ENCODE measurements at places on chromosomes 1 and 21.

GRCh38 chr1:221306239-221306638 lies 427.0 kb downstream of the HLX start:
- no peak for DNase-seq

DNA sequence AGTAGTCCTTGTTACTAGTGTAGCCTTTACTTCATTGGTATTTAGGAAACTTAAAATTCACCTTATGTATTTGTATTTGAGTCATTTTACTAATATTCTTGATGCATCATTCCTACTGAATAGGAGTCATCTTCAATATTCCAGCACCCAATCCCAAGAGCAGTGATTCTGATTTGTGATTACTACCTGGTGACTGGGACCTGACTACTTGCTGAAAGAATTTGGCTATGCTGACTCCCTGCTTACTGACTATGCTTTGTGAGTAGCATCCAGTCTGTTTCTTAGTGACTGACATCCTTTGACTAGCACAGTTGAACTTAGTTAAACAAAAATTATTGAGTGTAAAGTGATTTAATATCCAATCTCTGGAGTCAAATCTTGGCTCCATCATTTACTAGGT lies 129.9 kb upstream of the NEGR1 start:
- DNase-seq = peak; percentile 64

GRCh38 chr1:57024428-57024827 lies 58.6 kb upstream of the C8B start:
- DNase-seq = no peak

- DNase-seq = no peak
Measured at GRCh38 chr1:29633771-29634170, 397.4 kb downstream of the PTPRU start.

- no peak for DNase-seq
Measured at GRCh38 chr1:189874715-189875435, 602.8 kb downstream of the BRINP3 start.

GRCh38 chr21:20971296-20971921 lies 26.8 kb upstream of the NCAM2 start:
- DNase-seq = peak; percentile 82

GRCh38 chr1:235642011-235642942 lies 7.3 kb downstream of the GNG4 start:
- peak; percentile 9 for DNase-seq

DNA sequence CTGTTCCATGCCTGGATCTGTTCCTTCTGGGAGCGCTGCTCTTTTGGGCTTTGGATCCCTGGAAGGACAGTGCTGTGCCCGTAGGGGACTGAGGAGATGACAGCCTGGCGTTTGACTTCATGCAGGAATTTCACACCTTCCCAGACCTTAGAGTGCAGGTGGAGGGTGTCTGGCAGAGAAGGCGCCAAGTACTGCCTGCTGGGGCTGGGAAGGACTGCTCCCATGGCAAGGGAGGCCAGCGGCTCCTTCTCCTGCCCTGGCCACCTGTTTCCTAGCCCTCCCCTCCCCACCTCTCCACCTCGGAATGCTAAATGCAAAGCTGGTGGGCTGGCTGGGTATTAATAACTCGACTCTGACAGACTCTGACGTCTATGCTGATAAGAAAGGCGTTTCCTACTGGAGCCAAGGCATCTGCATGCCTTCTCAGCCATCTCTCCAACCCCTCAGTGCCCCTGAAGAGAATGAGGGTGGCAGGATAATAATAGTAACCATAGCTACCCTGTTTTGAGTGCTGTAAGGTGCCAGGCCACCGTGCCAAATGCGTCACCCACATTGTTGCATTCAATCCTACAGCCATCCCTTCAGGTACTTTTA lies 17.5 kb upstream of the PDIK1L start:
- no peak for DNase-seq

GRCh38 chr1:180924939-180925338 lies 12.2 kb downstream of the KIAA1614 start:
- DNase-seq = no peak

GRCh38 chr1:30134466-30135217 lies 588.7 kb downstream of the MATN1 start:
- DNase-seq = no peak

- no peak for DNase-seq
Measured at GRCh38 chr1:81446000-81446669, 354.6 kb upstream of the ADGRL2 start.

GRCh38 chr1:83769594-83770318 lies 229.2 kb downstream of the TTLL7 start:
- no peak for DNase-seq

GRCh38 chr1:228225740-228226139 lies 17.9 kb downstream of the OBSCN start:
- no peak for DNase-seq

- DNase-seq = no peak
Measured at GRCh38 chr1:119987686-119988085, 81.8 kb downstream of the NOTCH2 start.

DNA sequence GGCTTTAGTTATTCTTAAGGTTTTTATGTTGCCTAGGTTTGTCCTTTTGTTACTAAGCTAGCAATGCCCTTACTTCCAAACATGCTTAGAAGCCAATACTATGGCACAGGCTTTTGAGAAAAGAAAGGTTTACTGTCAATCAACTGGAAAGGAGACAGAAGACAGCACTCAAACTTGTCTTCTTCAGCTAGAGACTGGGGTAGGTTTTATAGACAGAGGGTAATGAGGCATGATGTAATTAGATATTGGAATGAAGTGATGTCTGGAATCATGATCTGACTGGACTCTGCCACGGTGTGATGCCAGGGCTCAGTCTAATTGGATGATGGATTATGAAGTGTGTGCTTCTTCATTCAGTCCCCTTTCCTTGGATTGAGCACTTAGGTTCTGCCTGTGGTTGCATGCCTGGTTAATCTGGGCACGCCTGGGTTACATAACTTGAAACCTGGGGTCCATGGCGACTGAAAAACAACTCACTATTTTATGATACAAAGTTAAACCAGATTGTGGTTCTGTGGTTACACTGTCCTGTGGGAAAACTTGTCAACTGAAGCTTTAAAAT lies 625.8 kb downstream of the BRINP3 start:
- DNase-seq = no peak

DNA sequence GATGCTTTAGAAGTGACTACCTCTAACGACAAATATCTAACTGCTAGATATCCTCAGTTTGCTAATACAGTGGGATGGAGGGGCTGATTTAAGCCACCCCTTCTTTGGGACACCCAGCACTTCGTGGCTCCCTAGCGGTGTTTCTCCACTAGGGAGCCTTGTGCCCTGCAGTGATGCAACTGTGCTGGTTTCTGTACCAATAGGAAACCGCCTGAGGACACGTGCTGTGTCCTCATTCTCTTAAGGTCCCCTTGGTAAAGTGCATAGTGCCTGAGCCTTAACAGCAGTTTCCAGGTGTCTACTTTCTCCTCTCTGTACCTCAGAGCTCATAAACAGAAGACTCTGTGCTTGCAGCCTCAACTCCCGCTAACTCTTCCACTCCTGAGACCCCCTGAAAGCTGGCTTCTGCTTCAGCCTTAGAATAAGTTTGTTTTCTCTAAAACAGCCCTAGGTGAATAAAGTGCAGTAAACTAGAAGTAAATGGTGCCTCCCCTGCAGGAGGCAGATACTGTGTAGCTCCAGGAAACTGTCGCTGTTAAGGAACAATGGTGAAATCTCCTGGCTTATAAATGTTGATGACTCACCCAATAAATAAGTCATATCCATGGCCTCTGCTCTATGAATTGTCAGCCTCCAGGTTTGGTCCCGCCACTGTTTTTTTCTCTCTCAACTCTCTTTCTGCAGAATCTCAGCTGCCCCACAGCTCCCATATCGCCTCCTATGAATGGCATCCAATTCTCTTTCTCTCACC lies 130.4 kb downstream of the AK5 start:
- peak; percentile 32 for DNase-seq

DNA sequence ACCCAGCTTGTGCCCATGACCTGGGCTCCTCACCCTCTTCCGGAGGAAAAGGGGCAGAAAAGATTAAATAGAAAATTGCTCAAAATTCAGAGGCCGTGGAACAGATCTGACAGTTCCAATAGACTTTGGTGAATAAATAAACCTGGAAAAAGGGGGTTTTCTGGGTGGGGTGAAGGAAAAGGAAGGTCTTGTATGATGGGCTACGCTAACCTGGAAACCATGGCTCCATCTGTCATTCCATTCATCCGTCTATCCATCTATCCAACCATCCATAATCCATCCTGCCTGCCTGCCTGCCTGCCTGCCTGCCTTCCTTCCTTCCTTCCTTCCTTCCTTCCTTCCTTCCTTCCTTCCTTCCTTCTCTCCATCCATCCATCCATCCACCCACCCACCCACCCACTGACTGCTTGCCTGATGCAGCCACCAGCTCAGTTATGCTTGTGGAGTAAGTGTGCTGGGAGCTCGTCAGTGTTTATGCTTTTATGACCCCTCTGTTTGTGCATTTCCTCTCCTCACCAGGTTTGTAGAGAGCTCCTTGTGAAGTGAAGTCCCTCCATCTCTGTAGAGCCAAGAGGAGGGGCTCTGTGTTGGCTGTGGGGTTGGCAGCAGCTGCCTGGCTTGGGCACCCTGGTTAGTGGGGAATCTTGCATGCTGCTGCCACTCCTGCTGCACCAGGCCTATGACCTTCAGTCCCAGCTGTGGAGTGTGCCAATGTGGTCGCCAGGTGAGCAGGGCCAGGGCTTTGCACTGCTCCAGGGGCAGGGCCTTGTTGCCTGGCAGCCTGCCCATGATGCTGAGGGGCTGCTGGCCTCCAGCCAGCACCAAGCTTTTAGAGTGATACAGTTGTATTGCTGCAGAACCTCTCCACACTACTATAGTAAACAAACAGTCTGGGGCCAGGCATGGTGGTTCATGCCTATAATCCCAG lies 16.0 kb upstream of the POU3F1 start:
- DNase-seq = no peak

All from RKO (cell line).